ENCODE measurements at places on chromosomes 6 and 20.

DNA sequence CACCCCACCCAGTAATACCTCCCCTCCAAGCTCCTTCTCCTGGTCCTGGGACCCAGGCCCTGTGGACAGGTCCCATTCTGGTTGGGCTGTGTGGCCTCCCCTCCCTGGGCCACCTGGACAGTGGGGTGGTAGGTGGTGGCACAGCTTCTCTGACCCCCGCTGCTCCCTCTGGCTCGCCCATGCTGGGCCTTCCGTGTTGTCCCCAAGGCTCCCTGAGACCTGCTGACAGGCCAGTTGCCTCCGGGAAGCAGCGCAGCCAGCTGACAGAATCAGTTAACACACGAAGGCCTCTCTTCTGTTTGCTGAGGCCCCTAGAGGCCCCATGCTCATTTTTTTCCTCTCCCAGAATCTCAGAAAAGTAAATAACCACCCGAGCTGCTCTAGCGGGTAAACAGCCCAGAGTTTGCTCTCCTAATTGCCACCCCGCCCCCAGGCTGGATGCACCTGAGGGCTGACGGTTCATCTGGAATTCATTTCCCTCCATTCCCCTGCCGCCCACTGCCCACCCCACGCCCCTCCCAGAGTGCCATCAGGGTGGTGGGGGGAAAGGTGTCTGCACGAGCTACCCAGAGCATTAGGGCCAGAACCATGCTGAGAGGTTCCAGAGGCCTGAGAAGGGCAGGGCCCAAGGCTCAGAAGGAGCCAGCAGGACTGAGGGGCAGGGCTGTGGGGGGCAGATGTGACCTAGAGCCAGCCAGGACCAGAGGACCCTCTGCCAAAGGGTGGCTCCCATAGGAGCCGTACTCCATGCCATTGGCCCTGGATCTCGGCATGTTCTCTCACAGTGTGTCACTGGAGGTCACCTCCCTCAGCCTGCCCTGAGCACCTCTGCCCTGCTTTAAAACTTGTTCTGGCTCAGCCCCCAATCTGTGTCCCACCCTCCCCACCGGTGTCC lies 157.5 kb downstream of the GRM4 start:
- DNase-seq: no peak

- DNase-seq: no peak
Measured at GRCh38 chr6:3356824-3357420, 98.2 kb downstream of the PSMG4 start.

DNA sequence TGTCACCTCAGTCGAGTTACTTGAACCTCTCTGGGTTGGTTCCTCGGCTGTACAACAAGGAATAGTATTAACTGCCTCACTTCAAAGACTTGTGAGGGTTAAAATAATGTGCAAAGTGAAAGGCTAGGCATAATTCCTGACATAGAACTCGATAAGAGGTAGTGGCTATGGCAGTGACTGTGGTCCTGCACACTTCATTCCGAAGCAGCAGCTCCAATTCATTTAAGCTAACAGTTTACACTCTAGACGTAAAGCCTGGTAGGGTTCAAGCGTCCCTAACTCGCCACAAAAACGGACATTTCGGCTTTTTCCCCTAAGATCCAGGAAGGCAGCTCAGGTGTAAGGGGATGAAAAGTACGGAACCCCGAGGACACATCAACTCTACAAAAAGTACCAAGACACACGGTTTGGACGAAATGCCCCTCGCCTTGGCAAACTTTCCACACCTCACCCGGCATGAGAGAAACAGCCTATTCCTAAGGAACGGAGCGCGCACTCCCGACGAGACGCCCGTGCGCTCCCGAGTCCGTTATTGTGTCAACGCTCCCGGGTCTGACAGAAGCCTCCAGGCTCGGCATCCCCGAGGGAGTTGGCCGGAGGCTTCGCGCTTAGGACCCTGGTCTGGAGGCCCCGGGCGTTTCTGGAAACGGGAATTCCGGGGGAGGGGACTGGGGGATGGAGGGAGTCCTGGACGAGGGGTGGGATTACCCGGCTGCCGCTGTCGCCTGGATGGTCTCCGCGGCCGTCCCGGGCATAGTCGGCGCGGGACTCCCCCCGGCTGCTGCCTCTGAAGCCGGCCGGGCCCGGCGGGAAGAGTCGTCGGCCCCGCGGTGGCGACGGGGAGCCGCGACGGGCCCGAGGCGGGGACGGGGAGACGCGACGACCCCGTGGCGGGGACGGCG lies 937 bp downstream of the ZNF318 start:
- no peak for DNase-seq

- DNase-seq: no peak
Measured at GRCh38 chr20:12728782-12729181, 280.0 kb upstream of the SPTLC3 start.

DNA sequence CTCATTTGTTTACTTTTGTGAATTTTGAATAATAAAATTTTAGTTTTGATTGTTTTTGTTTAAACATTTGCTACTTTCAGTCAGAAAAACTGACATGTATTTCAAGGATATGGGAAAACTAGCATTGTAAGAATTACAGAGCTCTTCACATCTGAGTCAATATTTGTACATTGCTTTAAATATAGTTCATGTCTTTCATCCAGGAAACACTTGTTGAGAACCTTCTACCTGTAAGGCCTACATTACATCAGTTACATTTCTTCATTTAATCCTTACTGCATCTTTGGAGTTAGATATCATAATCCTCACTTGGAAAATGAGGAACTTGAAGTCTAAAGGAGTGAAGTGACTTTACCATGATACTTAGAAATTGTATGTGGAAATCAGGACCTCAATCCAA lies 242.9 kb downstream of the KCNQ5 start:
- DNase-seq: no peak

GRCh38 chr6:44268095-44268628 lies 2.1 kb upstream of the TMEM151B start:
- DNase-seq: no peak
